Activated CD4-positive, alpha-beta T cell treated with anti-CD3 and anti-CD28 coated beads for 24 hours (primary cell): ENCODE measurements at places on chromosomes 1 and 21.

DNA sequence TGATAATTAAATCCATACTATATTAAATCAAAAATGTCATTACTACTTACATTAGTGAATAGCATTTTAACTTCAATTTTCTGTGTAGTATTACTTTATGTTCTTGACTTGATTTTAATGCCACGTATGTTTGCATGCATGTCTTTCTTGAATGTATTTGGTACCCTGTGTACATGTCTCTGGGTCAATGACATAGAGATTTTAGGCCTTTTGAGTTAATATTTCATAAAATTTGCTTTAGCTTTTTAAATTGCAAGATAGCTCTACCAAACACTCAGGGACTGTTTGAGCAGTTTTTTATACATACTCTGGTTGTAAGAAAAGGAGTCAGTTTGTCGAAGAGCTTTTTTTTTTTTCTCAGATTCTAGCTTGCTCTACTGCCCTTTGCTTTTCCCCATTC is 1.5 kb downstream of the MLLT11 start:
- no peak for DNase-seq

- no peak for DNase-seq
Observed at GRCh38 chr1:41918450-41919043, at the start of gene HIVEP3. TSS of gene HIVEP3 (minus strand) at chr1:41918922.

GRCh38 chr1:54854381-54855020 is 32.5 kb downstream of the DHCR24 start:
- no peak for DNase-seq

DNA sequence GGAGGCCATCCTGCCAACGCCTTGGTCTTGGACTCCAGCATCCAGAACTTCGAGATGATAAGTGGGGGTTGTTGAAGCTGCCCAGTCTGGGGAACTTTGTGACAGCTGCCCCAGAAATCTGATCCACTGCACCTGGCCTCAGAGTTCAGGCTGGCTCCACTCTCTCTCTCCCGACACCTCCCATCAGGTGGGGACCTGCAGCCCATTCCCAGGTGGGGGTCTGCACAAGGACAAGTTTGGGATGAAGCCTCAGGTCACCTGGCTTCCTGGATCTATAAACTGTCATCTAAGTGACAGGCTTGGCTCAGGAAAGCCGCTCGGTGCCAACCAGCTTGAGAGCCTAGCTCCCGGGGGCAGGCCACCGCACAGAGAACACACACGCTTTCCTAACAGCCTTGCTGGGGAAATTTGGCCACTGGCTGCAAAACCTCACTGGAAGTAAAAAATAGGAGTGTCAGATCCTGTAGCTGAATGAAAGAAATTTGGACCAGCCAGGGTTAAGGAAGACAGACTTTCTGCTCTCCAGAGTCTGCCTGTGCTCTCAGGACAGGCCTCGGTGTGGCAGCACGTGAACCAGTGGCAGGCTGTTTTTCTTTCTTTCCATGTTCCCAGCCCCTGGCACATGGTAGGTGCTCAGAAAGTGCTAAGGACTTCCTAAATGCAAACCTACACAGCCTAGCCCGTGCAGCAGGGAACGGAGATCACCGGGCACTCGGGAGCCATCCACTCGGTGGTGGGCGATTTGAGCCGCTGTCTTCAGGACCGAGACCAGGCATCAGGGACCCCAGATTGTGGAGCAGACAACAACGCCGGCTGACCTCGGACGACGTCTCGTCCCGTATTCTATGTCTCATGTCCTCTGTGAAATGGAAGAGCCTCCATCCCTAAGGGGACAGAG is 42.6 kb upstream of the LBR start:
- no peak for DNase-seq

GRCh38 chr1:10745886-10746455 is 50.5 kb downstream of the CASZ1 start:
- DNase-seq: no peak

- no peak for DNase-seq
Observed at GRCh38 chr1:212518188-212519054, 85.7 kb downstream of the NENF start.

DNA sequence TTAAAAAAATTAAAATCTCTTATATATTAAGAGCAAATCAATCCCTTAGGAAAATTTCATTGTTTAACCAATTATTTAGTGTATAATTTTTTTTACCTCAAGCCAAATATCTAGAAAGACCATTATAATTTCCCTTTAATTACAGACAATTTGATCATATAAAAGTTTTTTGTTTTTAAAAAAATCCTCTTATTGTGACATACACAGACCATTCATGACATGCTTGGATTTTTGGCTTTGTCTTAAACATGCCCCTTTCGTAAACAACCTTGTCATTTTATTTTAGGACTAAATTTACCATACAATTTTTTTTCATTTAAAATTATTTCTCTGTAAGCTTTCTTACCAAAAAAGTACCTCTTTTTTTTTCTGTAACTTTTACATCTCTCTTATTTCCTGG is 14.2 kb upstream of the CYP4B1 start:
- DNase-seq: no peak

- no peak for DNase-seq
Observed at GRCh38 chr1:117653732-117654492, 48.1 kb downstream of the TENT5C start.

- DNase-seq: no peak
Observed at GRCh38 chr1:173475564-173476196, 1.5 kb upstream of the PRDX6 start.

- DNase-seq: no peak
Observed at GRCh38 chr1:43835082-43836021, 98.2 kb upstream of the ARTN start.

- DNase-seq: no peak
Observed at GRCh38 chr1:2050793-2051682, 827 bp downstream of the PRKCZ start.

- no peak for DNase-seq
Observed at GRCh38 chr1:99173900-99174299, 90.4 kb upstream of the PLPPR4 start.

DNA sequence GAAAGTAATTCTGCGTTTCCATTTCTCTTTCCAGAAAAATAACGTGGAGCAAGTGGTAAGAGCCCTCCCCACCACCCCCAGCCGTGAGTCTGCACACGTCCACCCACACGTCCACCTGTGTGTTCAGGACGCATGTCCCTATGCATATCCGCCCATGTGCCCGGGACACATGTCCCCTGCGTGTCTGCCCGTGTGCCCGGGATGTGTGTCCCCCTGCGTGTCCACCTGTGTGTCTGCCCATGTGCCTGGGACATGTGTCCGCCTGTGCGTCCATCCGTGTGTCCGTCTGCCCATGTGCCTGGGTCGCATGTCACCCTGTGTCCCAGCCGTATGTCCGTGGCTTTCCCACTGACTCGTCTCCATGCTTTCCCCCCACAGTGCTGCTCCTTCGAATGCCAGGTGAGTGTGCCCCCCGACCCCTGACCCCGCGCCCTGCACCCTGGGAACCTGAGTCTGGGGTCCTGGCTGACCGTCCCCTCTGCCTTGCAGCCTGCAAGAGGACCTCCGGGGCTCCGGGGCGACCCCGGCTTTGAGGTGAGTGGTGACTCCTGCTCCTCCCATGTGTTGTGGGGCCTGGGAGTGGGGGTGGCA is 5.6 kb downstream of the COL6A1 start:
- DNase-seq: no peak

- DNase-seq: no peak
Observed at GRCh38 chr1:240652549-240652948, 40.6 kb upstream of the GREM2 start.

DNA sequence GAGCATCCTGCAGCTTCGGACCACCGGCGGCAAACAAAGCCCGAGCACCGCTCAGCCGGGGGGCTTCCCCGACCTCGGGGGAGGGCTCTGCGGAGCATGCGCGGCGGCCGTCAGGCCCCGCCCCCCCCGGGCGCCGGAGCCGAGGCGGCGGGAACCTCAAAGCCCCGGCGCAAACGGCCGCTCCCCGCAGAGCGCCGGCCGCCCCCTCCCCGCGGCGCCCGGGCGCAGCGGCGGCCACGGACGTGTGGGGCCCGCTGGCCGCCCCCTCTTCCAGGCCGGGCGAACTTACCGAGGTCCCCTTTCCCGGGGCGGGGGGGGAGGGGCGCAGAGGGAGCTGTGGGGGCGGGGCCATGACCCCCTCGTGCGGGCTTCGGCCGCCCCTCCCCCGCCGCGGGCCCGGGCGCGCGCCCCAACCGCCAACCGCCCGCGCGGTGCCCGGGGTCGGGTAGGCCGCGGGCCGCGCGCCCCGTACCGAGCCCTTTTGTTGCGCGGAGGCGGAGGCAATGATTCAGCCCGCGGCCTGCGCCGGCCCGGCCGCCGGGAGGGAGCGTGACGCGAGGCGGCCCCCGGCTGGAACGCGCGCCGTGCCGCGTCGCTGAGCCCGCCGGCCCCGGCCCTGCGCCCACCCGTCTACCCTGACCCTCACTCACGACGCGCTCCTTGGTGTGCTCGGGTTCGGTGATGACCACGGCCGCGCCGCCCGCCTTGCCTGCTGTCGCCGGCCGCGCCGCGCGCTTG is 1.7 kb downstream of the RCC2 start:
- peak; percentile 38 for DNase-seq

- peak; percentile 49 for DNase-seq
Observed at GRCh38 chr1:11858968-11859871, 475 bp upstream of the NPPB start.
